Stimulated activated CD8-positive, alpha-beta memory T cell treated with anti-CD3 and anti-CD28 coated beads, Interleukin-7, amount 100 ng/mL, for 1 hour (primary cell): ENCODE measurements at places on chromosomes 11 and 22.

GRCh38 chr11:73480677-73481076 lies 104.5 kb downstream of the RELT start:
- DNase-seq = no peak

DNA sequence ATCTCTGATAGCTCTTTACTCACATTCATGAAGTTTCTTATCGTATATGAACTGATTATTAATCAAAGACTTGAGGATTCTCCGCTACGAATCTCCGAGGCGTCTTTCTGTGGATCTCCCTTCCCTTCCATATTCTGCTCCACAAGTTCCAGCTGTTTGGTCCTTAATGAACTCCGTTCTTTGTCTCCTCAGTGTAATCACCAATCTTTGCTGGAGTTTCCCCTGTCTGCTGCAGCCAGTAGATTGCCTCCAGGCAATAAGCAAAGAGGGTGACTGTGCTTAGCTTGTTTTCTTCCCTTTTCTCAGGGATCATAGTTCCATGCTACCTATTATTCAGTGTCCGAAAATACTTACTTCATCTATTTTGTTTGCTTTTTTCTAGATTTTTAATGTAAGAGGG lies 169.6 kb upstream of the FOLH1 start:
- no peak for DNase-seq

GRCh38 chr22:46421267-46421666 lies 85.8 kb downstream of the TRMU start:
- DNase-seq = no peak

GRCh38 chr11:22467741-22468140 lies 129.6 kb downstream of the SLC17A6 start:
- no peak for DNase-seq

GRCh38 chr11:100760744-100761143 lies 73.7 kb downstream of the ARHGAP42 start:
- DNase-seq = no peak

DNA sequence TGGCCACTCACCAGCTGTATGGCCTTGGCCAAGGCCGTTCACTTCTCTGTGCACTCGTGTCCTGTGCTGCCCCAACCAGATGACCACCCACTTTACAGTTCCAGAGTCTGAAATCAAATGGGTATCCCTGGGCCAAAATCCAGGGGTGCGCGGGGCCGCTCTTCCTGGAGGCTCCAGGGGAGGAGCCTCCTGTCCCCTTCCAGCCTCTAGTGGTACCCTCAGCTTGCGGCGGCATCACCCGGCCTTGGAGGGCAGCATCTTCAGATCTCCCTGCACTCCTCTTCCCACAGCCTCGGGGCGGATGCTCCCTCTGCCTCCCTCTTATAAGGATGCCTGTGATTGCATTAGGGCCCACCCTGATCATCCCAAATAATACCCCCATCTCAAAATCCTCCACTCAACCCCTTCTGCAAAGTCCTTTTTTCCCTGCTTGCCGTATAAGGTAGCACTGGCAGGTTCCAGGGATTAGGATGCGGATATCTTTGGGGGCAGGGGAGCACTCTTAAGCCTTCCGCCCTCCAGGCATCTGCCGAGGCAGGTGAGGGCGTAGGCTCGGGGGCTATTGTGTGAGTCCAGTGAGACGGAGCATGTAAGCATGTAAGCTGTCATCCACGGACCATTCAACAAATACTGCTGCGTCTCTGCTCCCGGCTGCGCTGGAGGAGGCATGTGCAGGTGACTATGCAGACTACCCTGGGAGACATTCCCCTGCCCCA lies 24.4 kb upstream of the SHISAL1 start:
- DNase-seq = no peak

DNA sequence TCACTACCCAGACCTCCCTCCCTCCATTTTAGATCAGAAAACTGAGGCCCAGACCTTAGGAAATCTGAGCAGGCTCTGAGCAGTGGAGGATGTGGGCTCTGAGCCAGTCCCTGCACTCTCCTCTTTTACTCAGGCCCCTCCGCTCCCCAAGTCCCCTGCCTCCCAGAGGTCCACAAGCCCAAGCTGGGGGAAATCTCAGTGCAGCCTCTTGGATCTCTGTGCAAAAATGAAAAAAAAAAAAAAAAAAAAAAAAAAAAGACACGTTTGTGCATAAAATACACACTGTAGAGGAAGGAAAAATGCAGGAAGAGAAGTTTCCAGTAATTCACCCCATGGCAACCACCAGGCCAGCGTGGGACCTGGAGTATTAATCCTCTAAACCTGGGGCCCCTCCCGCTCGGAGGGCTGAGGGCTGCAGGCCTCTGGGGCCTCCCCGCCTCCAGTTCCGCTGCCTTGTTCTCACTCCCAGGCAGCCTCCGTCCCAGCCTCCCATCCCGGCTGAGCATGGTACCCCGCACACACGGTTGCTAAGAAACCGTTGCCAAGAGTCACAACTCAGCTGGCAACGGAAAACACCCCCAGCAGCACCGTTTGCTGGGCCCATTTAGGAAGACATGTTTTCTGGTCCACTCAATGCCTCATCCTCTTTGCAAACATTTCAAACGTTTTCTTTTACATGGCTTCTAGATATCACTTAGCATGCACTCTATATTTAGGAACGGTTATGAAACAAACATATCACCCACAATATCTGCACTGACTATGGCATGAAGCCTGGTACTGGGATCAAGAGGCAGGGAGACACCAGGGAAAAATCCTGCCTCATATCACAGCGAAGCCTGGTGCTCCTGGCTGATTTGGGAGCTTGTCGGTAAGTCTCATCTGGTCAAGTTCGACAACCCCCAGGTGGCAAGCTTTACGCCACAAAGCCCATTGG lies 227.5 kb downstream of the CTTN start:
- DNase-seq = no peak

DNA sequence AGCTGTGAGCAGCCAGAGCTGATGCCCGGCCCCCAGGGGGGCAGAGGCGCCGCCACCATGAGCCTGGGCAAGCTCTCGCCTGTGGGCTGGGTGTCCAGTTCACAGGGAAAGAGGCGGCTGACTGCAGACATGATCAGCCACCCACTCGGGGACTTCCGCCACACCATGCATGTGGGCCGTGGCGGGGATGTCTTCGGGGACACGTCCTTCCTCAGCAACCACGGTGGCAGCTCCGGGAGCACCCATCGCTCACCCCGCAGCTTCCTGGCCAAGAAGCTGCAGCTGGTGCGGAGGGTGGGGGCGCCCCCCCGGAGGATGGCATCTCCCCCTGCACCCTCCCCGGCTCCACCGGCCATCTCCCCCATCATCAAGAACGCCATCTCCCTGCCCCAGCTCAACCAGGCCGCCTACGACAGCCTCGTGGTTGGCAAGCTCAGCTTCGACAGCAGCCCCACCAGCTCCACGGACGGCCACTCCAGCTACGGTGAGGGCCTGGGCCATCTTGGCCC lies 6.1 kb downstream of the CDC42EP1 start:
- no peak for DNase-seq

- DNase-seq = no peak
These were observed 8.3 kb upstream of the HTR3B start for GRCh38 chr11:113896156-113896879.

DNA sequence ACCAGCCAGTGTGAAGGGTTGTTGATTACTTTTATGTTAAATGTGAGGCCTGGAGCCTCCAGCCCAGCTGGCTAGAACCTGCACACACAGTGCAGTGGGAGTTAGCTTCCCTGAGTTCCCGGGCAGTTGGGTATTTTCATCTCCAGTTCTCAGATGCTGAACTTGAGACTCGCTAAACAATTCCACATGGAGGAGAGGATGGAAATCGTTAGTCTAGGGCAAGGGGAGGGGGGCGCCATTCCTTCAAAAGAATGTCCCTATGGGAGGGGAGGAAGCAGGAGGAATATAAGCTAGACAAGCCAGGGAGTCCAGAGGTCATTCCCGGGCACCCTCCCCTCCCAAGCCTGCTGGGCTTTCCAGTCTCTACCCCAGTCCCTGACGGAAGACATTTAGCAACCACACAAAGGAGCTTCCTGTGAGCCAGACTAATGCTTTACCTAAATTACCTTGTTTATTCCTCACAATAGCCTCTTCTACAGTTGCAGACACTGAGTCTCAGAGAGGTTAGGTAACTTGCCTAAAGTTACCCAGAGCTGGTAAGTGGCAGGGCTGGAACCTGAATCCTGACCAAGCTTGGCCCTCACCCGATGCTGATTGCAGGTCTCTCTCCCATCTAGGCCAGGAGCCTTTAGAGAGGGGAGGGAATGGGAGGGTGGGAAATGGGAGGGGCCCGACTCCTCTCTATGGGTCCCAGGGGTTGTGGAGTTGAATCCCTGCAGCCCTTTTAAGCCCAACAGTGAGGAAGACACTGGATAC lies 1.9 kb upstream of the TSKU start:
- DNase-seq = no peak

DNA sequence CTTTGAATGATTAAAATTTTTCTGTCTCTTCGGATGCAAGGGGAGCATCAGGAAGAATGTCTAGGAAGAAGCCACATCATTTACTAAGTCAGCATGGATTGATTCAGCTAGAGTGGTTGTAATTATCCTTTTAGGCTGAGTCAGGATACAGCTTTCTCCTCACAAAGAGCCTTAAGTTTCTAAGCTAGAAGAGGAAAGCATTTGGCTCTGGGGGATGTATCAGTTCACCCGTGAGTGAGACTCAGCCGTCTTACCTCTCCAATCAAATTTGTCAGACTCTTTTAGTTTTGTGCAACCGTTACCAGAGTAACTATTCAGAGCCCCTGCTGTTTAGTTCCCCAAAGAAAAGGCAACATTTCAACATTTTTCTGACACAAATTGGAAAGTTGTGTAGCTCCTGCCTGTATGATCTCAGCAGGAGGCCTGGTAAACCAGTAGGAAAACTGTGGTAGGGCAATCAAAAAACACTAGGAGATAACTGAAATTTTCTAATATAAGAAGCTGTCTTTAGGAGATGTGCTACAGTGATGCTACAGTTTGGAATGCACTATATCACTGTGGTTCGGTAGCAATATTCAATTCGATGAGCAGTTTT lies 432.4 kb upstream of the LUZP2 start:
- DNase-seq = no peak

GRCh38 chr22:38110008-38110862 lies at the start of gene BAIAP2L2:
TSS of gene BAIAP2L2 (minus strand) at chr22:38110684. CDS start at chr22:38110525, 159 bp downstream.
- DNase-seq = no peak

DNA sequence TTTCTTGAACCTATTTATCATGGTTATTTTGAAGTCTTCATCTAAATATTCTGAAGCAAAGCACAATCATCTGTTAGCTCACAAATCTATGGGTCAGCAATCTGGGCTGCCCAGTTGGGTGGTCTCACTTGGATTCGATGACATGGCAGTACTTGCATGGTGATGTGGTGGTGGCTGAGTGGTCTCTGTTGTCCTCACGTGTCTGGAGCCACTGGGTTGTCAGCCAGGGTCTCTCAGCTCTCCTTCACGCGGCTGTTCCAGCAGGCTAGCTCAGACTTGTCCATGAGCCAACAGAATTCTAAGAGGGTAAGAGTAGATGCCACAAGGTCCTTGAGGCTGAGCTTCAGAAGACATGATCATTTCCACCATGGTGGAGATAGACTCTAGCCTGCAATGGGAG lies 66.4 kb upstream of the KCNQ1OT1 start:
- no peak for DNase-seq

GRCh38 chr22:31742115-31742514 lies 7.8 kb downstream of the PRR14L start:
- no peak for DNase-seq

GRCh38 chr22:40183029-40183581 lies 5.4 kb downstream of the TNRC6B start:
- no peak for DNase-seq

GRCh38 chr11:197741-198235 lies 4.9 kb downstream of the SCGB1C1 start:
- DNase-seq = no peak

GRCh38 chr11:95711945-95712221 lies 77.7 kb downstream of the FAM76B start:
- no peak for DNase-seq

- no peak for DNase-seq
These were observed 14.0 kb downstream of the DDX25 start for GRCh38 chr11:125918140-125918840.

DNA sequence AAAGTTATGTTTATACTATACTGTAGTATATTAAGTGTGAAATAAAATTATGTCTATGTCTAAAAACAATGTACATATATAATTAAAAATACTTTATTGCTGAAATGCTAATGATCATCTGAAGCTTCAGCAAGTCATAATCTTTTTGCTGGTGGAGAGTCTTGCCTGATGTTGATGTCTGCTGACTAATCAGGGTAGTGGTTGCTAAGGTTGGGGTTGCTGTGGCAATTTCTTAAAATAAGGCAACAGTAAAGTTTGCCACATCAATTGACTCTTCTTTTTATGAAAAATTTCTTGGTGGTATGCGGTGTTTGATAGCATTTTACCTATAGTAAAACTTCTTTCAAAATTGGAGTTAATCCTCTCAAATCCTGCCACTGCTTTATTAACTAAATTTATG lies 21.4 kb downstream of the INSC start:
- DNase-seq = no peak

DNA sequence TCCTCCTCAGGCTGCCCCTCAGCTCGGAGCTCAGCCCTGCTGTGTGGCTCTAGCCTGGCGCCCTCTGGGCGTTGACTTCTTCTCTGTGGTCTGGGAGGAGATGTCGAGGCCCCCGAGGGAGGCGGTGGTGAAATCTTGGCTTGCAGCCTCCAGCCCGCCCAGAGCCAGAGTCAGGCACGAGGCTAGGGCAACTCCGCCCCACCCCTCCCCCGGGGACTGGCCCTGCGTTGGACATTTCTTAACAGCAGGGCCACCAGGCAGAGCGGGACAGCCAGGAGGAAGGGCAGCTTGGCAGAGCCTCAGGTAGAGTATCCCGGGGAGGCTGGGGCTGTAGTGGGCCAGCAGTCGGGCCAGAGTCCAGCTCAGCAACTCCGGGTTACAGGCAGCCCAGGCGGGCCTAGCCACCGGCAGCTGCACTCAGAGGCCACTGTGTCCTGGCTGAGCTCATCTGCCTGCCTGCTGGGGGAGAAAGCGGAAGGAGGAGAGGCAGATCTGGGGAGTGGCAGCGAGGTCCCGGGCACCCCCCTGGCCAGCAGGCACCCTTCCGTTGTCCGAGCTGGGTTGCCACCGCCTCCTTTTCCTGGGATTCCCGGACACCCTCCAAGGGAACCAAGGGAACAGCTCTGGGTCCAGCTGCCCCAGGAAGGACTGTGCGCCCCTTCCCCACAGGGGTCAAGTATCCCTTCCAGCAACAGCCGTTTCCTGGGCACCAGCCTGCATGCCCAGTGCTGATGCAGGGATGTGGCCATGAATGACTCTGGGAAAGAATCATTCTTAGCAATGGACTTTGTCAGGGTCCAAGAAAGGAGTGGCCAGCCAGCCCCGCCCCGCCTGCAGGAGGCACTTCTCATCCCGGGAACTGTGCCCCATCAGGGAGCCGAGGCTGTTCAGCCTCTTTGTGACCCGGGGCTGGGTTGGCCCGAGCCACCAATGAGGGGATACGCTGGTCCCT lies at the start of gene ALDH3B1:
TSS of gene ALDH3B1 (plus strand) at position 238 of the 952 bp plus-strand sequence. CDS start 4,971 bp downstream, outside the sequence.
- no peak for DNase-seq

DNA sequence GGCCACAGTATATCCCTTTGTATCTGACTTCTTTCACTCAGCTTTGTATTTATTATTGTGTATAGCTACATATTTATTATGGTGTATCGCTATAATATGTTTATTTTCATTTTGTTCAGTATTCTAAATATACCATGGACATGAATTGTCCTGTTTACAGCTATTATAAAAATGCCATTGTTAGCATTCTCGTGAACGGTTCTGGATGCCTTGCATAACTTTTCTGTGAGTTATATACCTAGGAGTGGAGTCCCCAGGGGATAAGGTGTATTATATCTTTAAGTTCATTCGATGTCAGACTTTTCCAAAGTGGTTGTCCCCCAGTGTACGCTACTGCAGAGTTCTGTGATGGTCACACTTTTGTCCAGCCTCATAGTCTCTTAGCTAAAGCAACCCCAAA lies 301.7 kb downstream of the TMEM135 start:
- DNase-seq = no peak

GRCh38 chr22:30209642-30210041 lies 36.9 kb downstream of the LIF start:
- DNase-seq = no peak
